Transverse colon (tissue), 4 donors: ENCODE measurements at places on chromosomes 6 and 20. TPM values are rescaled to one million over a fixed set of nuclear protein-coding genes. Genes with fewer than 3 reads are reported as not detected.

RIN2 gene
- total RNA-seq = 67.0 TPM

CYP21A2 gene
- total RNA-seq = 0.27 TPM

BPIFB1 gene
- total RNA-seq = not detected

CST2 gene
- total RNA-seq = not detected

LY86 gene
- not detected for total RNA-seq

OR2H2 gene
- not detected for total RNA-seq

SS18L1 gene
- total RNA-seq = 22.4 TPM

TINAG gene
- 46.2 TPM for total RNA-seq

OPRL1 gene
- not detected for total RNA-seq

EYS gene
- total RNA-seq = not detected

PGC gene
- not detected for total RNA-seq

COL11A2 gene
- total RNA-seq = 0.79 TPM

SLC22A7 gene
- total RNA-seq = not detected

SCUBE3 gene
- 0.64 TPM for total RNA-seq

FAM135A gene
- total RNA-seq = 38.9 TPM

SMIM28 gene
- not detected for total RNA-seq

WTAP gene
- 32.6 TPM for total RNA-seq

PTCHD4 gene
- not detected for total RNA-seq

CSE1L gene
- total RNA-seq = 11.5 TPM

ZBTB2 gene
- 2.4 TPM for total RNA-seq

FLRT3 gene
- 0.37 TPM for total RNA-seq

BCLAF1 gene
- total RNA-seq = 495 TPM

ZNF334 gene
- total RNA-seq = 7.1 TPM

ADGRB3 gene
- 0.37 TPM for total RNA-seq

PSORS1C1 gene
- total RNA-seq = 19.0 TPM

EYA2 gene
- 14.1 TPM for total RNA-seq

RCAN2 gene
- total RNA-seq = 9.5 TPM

TTK gene
- total RNA-seq = 9.4 TPM

SSTR4 gene
- not detected for total RNA-seq

EEF1A2 gene
- 2.4 TPM for total RNA-seq

AKAP12 gene
- total RNA-seq = 47.0 TPM

SIRT5 gene
- total RNA-seq = 13.8 TPM

PLA2G7 gene
- 0.14 TPM for total RNA-seq

COL9A3 gene
- total RNA-seq = 6.0 TPM

FILIP1 gene
- 6.0 TPM for total RNA-seq

SLC4A11 gene
- 0.64 TPM for total RNA-seq

SLPI gene
- 16.1 TPM for total RNA-seq

B3GALT4 gene
- 44.2 TPM for total RNA-seq

LTA gene
- not detected for total RNA-seq

SLC17A9 gene
- 2.8 TPM for total RNA-seq

EFCAB8 gene
- not detected for total RNA-seq

BCAS4 gene
- not detected for total RNA-seq

C6orf141 gene
- total RNA-seq = 21.7 TPM

FAM217A gene
- total RNA-seq = not detected

SMOC2 gene
- total RNA-seq = 10.2 TPM

SIRPD gene
- not detected for total RNA-seq

PTK6 gene
- total RNA-seq = 109 TPM

C6orf47 gene
- 20.2 TPM for total RNA-seq

DEFB116 gene
- not detected for total RNA-seq

TGM2 gene
- total RNA-seq = 18.7 TPM
